ENCODE measurements at places on chromosomes 1 and 21.
A peak's percentile ranks its signal among the peaks of the same experiment; 100 is the strongest.

GRCh38 chr1:55916481-55916880, 662.9 kb downstream of the PLPP3 start:
- no peak overlapping the region for H3K4me3 ChIP-seq
- H3K27ac ChIP-seq: no peak overlapping the region
- no peaks in the 10 kb centered on the region for H3K27me3 ChIP-seq
- no peaks in the 10 kb centered on the region for H3K36me3 ChIP-seq

DNA sequence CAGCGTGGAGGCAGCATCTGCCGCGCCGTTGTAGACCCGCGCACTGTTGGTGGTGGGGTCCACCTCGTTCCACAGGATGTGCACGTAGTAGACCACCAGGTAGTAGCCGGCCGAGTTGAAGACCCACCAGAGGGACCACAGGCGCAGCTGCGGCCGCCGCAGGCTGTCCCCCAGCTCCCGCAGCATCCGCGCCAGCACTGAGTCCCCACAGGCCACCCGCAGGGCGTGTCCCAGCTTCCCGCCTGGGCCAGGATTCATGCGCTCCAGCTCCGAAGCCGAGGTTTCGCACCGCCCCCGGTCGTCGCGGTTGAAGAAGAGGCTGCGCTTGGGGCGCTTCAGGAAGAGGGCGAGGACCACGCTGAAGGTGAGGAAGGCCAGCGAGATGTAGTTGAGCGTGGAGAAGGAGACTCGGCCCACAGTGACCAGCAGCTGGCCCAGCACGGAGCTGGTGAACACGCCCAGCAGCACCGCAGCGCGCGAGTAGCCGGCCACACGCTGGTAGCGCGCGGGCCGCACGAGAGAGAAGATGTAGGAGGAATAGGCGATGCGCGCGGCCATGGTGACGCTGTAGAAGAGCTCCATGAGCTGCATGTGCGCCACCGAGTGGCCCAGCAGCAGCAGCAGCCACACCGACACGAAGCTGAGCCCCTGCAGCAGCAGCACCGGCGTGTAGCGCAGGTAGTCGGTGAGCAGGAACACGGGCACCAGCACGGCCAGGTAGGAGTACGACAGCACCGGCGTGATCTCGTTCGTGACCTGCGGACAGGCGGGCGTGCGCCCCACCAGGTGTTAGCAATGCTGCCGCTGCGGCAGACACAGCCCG, 10.6 kb downstream of the SLC19A1 start:
- H3K4me1 ChIP-seq: peaks cover 5% of the 10 kb centered on the region
- H3K27me3 ChIP-seq: no peaks in the 10 kb centered on the region
- no peak for DNase-seq
- no peak overlapping the region for H3K4me3 ChIP-seq

DNA sequence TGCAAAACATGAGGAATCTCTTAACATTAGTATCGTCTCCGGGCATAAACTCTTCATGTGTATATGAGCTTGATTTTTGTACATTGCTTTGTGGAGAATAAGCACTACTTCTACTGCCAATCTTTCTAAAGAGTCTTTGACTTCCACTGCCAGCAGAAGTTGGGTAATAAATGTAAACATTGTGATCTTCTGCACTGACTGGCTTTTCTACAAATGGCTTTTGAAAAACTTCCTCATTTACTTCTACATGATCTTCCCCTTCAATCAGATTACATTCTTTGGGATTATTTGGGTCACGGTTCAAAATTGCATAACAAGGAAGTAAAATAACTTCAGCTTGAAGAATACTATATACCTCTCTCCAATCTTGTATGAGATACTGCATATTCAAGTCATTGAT, 30.4 kb upstream of the SLC44A5 start:
- H3K4me1 ChIP-seq: no peaks in the 10 kb centered on the region
- no peak overlapping the region for H3K27ac ChIP-seq
- no peaks in the 10 kb centered on the region for H3K36me3 ChIP-seq
- no peaks in the 10 kb centered on the region for H3K27me3 ChIP-seq
- H3K4me3 ChIP-seq: no peak overlapping the region
- no peak for DNase-seq

GRCh38 chr1:174239541-174239940, 80.2 kb downstream of the RABGAP1L start:
- H3K4me1 ChIP-seq: no peaks in the 10 kb centered on the region
- H3K36me3 ChIP-seq: peaks cover 18% of the 10 kb centered on the region
- no peak overlapping the region for H3K4me3 ChIP-seq
- H3K27ac ChIP-seq: no peak overlapping the region
- H3K27me3 ChIP-seq: no peaks in the 10 kb centered on the region

DNA sequence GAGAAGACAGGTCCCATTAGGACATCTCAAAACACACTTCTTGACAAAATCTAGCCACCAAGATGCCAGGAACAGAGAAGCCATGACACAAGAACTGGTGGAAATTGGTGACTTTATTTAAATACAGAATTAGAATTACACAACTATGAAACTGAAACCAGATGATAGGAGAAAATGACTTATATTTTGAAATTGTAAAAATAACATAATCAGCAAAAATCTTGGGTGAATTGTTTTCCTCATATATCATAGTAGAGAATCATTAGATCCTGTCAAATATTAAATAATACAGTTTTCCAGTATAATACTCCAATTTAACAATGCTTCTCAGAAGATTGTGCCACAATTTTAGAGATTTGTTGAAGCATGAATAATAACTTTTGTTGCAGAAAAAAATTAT, 81.5 kb upstream of the MROH9 start:
- no peaks in the 10 kb centered on the region for H3K36me3 ChIP-seq
- no peaks in the 10 kb centered on the region for H3K27me3 ChIP-seq
- H3K27ac ChIP-seq: no peak overlapping the region
- H3K4me3 ChIP-seq: no peak overlapping the region
- DNase-seq: no peak

GRCh38 chr1:41689139-41689538, 204.7 kb upstream of the EDN2 start:
- peak overlapping the region; percentile 76 for H3K27ac ChIP-seq
- DNase-seq: peak; percentile 75
- H3K27me3 ChIP-seq: no peaks in the 10 kb centered on the region
- peaks cover 75% of the 10 kb centered on the region for H3K4me1 ChIP-seq
- no peak overlapping the region for H3K4me3 ChIP-seq

DNA sequence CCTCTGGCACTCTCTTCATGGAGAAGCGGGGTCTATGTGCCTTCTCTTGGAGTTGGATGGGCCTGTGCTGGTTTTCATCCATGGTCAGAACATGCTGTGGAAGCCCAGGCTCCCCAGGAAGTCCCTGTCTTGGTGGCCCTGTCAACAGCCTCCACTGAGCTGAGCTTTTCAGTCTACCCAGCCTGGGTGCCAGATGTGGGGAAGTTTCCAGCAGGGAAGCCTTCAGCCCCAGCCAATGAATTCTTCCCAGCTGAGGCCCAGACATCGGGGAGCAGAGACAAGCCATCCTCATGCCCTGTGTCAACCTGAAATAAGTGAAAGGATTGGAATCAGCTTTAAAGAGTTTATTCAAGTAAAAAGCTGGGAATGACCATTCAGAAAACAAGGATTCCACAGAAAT, 75.1 kb upstream of the PGBD5 start:
- no peak overlapping the region for H3K27ac ChIP-seq
- no peaks in the 10 kb centered on the region for H3K4me1 ChIP-seq
- DNase-seq: no peak
- H3K27me3 ChIP-seq: peaks cover 5% of the 10 kb centered on the region
- H3K4me3 ChIP-seq: no peak overlapping the region

DNA sequence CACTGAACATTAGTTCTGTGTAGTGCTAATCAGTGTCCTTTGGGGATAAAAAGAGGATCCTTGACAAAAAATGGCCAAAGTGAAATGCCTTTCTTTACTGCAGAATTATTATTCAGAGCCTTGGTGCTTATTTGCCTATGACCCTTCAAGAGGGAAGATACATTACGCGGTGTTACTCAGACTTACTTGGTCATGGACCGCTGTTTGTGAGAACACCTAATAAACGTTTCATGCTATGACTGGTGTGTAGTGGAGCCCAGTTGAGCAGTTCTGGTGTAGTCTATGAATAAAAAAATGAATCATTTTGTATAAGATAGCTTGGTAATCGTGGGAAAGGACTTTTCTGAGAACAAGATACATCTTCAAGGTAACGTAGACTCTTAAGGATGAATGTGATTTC, 8.3 kb downstream of the NFYC start:
- peaks cover 7% of the 10 kb centered on the region for H3K36me3 ChIP-seq
- no peak overlapping the region for H3K4me3 ChIP-seq
- no peaks in the 10 kb centered on the region for H3K27me3 ChIP-seq

DNA sequence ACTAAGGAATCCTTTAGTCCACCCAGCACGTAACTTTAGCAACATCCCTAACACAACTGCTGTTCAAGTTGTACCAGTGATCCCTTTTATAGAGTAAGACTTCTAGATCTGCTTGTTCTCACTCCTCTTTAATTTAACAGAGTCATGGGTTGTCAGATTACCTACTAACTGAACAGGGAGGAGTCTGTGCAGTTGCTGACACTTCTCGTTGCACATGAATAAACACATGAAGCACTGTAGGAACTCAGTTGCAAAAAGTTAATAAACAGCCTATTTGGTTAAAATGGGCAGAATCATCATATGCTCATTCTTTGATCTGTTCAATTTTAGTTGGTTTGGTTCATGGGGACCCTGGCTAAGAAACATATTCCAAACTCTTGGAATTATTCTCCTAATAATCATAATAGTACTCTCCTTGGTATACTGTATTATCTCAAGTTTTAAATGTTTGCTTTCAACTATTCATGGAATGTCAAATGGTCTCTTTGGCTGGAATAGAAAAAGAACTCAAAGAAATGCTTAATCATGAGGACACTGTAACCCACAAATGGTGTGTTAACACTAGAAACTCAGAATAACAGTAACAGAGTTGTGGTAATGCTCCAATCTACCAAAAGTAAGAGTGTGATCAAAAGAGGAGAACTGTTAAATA, 15.6 kb downstream of the PLPPR5 start:
- no peak for DNase-seq
- H3K27ac ChIP-seq: no peak overlapping the region
- no peaks in the 10 kb centered on the region for H3K36me3 ChIP-seq
- no peak overlapping the region for H3K4me3 ChIP-seq
- no peaks in the 10 kb centered on the region for H3K27me3 ChIP-seq

DNA sequence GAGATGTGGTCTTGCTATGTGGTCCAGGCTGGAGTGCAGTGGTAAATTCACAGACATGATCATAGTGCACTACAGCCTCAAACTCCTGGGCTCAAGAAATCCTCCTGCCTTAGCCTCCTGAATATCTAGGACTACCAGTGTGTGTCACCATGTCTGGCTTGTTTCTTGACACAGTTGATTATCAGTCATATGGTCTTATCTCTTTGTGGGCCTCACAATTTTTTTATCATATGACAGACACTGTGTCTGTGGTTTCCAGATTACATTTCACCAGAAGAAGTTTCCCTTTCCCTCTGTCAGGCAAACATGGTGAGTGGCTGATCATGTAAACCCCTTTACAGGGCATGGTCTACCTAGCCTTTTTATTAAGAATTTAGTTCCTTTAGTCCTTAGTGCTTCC, 96.1 kb downstream of the HFM1 start:
- no peaks in the 10 kb centered on the region for H3K4me1 ChIP-seq
- H3K27me3 ChIP-seq: no peaks in the 10 kb centered on the region
- no peak overlapping the region for H3K4me3 ChIP-seq
- no peak overlapping the region for H3K27ac ChIP-seq
- H3K36me3 ChIP-seq: no peaks in the 10 kb centered on the region
- DNase-seq: no peak

DNA sequence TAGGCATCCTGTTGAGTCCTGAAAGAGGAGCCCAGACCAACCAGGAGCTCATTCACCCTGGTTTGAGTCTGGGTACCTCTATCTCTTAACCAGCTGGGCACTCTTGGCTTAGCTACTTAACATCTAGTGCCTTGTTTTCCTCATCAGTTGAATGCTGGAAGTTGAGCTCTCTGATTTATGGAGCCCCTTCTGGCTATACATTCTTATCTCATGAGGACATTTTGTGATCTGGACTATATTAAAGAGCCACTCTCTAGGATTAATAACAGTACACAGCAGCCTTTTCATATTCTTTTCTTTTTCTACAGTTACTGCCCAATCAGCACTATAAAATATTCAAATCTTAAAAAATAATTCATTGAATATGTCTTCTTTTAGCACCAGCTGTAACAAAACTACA, 296.9 kb upstream of the RUNX1 start:
- no peak overlapping the region for H3K4me3 ChIP-seq
- no peak for DNase-seq
- no peaks in the 10 kb centered on the region for H3K36me3 ChIP-seq
- peaks cover 23% of the 10 kb centered on the region for H3K4me1 ChIP-seq

DNA sequence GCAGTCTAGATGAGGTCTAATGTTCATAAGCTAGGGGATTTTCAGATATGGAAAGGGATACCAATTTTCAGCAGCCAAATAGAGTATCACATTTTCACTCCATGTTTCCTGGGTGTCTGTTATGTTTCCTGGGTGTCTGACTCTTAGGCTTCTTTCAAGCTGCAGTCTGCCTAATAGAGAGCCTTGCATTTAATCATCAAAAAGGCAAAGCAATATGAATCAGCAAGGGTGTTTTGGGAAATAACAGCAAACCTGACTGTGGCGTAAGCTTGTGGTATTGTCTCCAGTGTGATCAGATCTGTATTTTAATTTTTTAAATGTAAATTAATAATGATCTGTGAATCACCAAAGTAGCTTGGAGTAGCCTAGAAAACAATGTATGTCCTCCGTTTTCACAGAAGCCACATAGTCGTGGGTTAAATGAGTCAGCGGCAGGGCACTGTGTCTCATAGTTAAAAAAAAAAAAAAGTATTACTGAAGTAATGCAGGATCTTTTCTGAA, 10.4 kb downstream of the LGALS8 start:
- H3K4me1 ChIP-seq: no peaks in the 10 kb centered on the region
- no peak for DNase-seq
- peaks cover 53% of the 10 kb centered on the region for H3K36me3 ChIP-seq
- no peak overlapping the region for H3K27ac ChIP-seq
- no peaks in the 10 kb centered on the region for H3K27me3 ChIP-seq

GRCh38 chr1:204443260-204443619, 31.6 kb upstream of the PPP1R15B start:
- H3K4me1 ChIP-seq: no peaks in the 10 kb centered on the region
- no peak overlapping the region for H3K27ac ChIP-seq

DNA sequence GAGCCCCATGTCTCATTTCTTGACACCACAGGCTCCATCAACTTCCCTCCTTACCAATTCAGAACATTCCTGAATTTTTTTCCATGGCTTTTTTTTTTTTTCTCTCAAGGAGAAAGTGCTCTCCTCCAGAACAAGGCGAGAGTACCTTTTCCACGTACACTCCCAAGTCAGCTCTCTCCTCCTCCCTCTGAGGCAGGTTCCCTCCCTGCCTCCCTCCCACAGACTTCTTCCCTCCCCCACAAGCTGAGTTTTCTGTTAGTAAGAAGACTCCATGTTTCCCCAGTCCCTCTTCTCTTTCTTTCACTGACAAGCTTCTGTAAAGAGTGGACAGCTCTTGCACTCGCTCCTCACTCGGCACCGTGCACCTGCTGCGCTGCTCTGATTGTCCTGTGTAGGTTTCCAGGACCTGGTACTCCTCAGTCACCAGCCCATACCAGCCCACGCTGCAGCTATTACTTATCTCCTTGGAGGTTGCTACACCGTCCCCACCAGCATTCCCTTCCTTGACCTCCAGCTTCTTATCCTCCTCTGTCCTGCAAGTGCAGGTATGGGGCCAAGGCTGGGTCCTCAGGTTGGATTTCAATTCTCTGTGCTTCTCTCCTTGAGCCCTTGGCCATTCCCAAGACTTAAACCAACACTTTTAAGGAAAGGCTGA, 3.8 kb downstream of the TRAF5 start:
- H3K36me3 ChIP-seq: no peaks in the 10 kb centered on the region
- H3K27ac ChIP-seq: no peak overlapping the region
- H3K4me1 ChIP-seq: peaks cover 29% of the 10 kb centered on the region
- H3K27me3 ChIP-seq: peaks cover 29% of the 10 kb centered on the region

Measured in DND-41 (cell line).